Mucosa of descending colon (tissue), 3 donors: ENCODE measurements at places on chromosomes 2 and 18.

DNA sequence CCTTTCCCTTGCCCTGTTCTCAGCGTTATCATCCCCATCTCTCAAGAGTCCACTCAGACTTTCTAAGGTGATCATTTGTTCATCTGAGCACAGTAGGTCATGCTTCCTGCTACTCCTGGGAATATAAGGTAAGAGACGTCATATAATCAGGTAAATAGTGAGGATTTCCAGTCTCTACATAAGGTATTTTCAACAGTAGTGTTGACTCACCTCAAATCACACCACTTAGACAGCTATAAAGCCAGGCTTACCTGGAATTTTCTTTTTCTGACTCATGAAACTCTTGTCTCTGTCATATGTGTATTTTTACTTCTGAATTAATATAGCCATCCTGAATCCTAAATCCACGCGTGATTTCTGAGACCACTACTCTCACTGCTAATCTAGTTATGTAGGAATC is 443.2 kb downstream of the ARHGAP15 start:
- DNase-seq: no peak

DNA sequence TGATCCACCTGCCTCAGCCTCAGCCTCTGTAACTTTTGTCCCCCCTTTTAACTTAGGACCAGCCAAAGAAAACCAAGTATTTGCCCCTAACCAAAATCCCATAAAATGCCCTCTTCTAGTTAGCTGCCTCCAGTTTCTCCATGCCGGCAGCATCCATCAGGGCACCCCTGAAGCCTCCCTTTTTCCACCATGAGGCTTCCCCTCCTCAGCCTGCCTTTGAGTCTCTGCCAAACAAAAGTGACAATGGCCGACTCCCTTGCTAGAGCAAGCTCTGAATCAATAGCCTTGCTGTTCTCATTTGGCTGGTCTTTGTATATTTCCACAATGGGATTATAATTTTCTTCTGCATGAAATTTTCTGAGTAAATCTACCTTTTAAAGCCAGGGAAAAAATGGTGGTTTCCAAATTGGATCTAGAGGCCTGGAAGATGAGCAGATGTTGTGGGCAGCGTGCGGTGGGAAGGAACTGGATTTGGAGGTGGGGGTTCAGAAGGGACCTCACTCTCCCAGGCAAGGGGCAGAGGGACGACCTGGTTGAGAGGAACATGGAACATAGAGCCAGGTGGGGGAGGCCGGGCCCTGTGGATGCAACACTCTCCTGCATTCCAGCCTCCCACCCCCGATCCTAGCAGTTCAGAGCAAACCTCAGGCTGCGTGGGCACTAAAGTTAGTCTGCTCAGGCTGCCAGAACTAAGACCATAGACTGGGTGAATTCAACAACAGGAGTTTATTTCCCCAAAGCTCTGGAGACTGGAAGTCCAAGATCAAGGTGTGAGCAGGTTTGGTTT is 80.6 kb downstream of the HS6ST1 start:
- DNase-seq: no peak

GRCh38 chr2:172864182-172864581 is 128.5 kb downstream of the RAPGEF4 start:
- DNase-seq: peak; percentile 66

DNA sequence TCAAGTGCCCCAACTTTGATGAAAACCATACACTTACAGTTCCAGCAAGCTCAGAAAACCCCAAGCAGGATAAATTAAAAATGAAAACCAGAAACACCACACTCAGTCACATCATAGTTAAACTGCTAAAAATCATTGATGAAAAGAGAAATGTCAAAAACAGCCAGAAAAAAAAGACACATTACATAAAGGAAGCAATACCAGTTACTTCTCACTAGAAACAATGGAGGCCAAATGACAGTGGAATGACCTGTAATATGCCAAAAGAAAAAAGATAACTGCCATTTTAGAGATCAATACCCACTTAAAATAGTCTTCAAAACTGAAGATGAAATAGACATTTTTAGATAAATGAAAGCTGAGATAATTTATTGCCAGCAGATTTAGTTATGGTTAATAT is 66.0 kb downstream of the MAP3K20 start:
- no peak for DNase-seq

DNA sequence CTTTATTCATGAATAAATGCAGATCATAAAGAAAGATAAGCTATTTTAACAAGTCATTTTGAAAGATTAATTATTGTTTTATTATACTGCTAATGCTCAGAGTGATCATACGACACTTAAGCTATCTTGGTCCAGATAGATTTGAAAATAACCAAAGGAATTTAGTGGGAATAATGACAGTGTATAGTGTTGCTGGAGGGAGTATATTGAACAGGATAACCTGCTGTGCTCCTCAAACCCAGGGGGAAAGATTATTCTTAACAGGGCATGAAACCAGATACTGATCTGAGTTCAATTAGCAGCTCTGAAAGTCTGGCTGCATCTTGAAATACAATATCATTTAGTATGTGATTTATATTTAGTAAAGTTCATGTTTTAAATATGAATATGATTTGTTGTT is 216.3 kb upstream of the ITGA4 start:
- DNase-seq: no peak

DNA sequence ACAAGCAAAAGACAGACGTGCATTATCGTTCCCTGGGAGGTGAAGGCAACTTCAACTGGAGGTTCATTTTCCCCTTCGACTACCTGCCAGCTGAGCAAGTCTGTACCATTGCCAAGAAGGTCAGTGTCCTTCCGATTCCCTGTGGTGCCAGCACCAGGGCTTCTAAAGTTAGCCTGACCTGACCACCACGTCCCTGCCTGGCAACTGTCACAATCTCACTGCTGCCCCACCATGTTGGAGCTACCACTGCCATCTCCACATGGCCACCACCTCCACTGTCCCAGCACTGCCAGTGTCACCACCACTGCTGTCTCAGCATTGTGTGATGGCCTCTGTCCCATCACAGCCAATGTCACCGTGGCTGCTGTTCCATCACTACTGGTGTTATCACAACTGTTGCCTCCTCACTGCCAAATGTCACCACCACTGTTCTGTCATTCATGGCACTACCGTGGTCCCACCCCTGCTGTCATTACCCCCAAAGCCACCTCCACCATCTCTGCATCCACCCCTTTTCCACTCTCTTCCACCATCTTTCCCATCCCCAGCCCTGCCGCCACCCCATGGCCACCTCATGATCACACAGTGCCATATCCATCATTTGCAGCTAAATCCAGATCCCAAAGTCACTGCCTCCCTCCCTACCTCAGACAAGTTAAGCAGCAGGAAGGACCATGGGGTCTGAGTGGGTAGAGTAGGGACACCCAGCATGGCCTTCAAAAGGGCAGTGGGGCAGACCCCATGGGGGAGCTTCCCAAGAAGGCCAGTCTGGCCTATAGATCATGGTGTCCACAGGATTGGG is 216.5 kb downstream of the DYSF start:
- no peak for DNase-seq

- no peak for DNase-seq
Observed at GRCh38 chr18:47549021-47549540, 297.6 kb upstream of the SKOR2 start.

DNA sequence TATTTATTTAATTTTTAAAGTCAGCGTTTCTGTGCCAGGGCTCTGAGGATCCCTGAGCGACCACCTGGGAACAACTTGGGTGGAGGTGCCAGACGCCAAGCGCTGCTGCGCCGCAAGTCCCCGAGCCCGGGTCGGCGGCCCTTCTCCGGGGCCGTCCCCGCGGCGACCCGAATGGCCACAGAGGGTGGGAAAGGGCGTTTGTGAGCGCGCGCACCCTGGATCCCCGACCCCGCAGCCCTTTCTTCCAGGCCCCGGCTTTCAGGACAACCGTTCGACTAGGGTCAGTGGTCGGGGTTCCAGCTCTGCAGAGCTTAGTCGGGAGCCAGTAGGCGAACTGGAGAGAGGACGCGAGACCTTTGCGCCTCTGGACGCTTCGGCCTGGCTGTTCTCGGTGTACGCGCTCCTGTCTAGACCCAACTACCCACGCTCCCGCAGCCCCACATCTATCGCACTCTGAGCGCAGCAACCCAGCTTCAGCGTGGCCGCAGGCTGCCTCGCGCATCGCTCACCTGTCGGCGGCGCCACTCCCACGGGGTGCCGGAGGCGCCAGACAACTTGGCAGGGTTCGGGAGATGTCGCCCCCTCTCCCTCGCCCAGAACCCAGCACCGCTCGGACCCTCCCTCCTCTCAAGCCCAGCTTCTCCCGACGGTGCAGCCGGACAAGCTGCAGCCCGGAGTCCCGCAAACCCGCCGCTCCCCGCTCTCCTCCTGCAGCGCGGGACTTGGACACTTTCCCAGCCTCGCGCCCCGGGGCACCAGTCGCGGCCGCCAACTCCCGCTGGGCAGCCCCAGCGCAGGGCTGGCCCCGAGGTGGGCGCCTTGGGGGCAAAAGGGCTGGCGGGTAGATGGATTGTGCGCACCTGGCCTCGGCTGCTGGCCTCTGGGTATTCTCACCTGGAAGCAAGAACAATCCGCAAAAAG is 758 bp downstream of the LYPD1 start:
- peak; percentile 52 for DNase-seq

DNA sequence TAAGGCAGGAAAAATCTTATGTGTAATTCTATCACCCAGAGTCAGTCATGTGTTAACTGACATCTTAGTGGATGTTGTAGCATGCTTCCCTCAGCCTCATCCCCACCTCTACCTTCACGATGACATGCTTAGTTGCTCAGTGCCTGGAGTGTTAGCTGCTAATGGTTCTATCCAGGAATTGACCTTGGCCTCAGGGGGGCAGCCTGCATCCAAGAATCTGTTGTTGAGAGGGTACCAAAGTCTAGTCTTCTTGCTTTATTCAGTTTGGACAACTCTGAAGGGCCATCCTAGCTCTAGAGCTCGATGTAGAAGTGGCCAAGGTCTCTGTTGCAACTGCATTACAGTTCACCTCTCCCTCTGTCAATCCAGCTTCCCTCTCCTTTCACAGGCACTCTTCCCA is 61.2 kb downstream of the ACYP2 start:
- no peak for DNase-seq

GRCh38 chr2:40144022-40144421 is 307.9 kb downstream of the SLC8A1 start:
- no peak for DNase-seq

DNA sequence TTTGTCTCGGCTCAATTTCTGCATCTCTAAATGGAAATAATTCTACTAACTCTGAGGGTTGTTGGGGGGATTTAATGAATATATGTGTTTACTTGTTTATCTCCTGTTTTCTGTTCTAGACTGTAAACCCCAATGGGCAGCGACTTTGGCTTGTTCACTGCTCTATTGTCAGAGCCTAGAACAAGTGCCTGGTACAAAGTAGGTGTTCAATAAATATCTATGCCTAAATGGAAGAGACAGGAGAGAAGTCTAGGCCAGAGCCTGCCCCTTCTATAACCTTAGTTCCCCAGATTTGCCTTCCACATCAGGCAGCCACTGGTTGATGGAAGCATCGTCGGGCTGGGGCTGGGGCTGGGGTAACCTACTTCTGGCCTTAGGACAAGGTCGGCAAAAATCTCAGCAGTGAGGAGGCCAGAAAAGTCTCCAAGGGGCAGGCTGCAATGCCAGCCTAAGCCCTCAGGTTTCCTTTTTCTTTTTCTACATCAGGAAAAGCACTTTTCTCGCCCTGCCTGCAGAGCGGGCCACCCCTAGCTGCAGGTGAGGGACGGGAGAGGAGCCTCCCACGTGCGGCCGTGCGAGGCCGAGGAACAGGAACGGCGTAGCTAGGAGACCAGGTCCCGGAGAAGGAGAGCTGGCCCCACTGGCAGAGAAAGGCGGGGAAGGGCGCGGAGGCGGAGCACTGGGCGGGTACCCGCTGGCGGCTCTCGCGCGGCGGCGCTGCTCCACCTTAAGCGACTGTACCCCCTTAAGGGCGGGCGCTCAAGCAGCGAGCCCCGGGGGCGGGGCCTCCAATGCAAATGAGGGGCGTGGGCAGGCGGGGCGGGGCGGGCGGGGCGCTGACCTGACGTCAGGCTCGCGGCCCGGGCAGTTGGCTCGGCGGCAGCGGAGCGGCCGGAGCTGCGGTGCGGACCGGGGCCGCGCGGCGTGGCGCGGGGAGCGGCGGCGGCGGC is at the start of gene CNNM4:
Gene CNNM4, plus strand, starts transcription at position 867 of the 950 bp plus-strand sequence. CDS start 98 bp downstream, outside the sequence.
- peak; percentile 98 for DNase-seq

DNA sequence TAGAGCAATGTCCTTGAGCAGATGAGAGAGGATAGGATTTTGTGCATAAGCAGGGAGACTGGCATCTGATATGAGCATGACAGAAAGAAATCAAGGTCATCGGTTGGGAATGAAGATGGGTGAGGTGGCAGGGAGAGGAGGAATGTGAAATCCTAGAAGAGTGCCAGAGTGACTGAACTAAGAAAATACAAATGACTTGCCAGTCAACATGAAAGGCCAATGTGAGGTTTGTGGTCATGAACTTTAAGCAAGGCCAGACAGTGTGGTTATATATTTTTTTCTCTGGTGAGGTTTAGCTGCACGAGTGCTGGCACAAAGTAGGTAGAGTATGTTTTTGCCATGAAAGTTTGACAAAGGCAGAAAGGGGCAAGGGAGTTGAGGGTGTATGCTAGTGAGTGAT is 21.2 kb downstream of the QPCT start:
- DNase-seq: no peak

GRCh38 chr2:113858764-113859163 is 31.1 kb upstream of the ACTR3 start:
- DNase-seq: no peak

DNA sequence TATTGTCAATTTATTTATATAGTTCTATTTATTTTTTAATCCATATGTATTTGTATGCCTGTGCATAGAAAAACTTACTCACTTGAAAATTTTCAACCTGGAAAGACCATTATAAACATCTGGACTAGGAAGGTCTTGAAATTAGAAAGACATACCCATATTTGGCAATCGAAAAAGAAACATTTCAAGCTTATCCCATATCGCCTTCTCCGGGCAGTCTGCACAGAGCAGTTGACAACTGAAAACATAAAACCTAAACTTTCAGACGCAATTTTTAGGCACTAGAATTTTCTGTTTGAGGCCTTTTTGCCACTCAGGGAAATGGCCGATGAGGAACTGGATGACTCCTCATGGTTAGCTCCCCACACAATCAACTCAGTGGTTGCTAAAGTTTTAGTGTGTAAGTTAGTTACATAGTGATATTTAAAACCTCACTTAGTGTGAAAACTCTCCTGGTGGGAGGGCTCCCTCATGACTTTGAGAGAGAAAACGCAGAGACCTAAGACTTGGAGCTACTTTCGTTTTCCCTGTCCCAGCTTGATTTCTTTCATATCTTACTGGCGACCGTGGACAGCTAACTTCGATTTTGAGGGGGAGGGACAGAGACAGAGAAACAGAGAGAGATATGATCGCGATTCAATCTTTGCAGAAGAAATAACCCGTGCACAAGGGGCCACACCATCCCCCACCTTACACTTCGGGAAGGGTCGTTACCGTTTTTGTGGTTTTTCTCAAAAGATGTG is 3.2 kb upstream of the HOXD12 start:
- no peak for DNase-seq

GRCh38 chr2:113770929-113771328 is 14.5 kb upstream of the SLC35F5 start:
- DNase-seq: no peak

- DNase-seq: no peak
Observed at GRCh38 chr2:172046080-172046678, 39.1 kb upstream of the DLX1 start.

GRCh38 chr2:74876081-74876886 is 42.4 kb downstream of the HK2 start:
- DNase-seq: peak; percentile 59
